ENCODE measurements at places on chromosomes 1 and 21.

DNA sequence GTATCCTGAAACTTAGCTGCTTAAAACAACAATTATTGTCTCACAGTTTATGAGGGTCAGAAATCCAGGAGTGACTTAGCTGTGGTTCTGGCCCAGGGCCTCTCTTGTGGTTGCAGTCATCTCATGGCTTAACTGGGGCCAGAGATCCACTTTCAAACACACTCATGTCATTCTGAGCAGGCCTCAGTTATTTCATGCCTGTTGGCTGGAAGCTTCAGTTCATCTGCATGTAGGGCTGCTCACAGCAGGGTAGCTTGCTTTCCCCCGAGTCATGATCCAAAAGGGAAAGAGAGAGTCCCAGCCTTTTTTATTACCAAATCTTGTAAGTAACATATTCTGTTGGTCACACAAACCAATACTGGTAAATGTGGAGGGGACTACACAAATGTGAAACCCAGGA, 96.6 kb upstream of the B3GALT2 start:
- DNase-seq = no peak

DNA sequence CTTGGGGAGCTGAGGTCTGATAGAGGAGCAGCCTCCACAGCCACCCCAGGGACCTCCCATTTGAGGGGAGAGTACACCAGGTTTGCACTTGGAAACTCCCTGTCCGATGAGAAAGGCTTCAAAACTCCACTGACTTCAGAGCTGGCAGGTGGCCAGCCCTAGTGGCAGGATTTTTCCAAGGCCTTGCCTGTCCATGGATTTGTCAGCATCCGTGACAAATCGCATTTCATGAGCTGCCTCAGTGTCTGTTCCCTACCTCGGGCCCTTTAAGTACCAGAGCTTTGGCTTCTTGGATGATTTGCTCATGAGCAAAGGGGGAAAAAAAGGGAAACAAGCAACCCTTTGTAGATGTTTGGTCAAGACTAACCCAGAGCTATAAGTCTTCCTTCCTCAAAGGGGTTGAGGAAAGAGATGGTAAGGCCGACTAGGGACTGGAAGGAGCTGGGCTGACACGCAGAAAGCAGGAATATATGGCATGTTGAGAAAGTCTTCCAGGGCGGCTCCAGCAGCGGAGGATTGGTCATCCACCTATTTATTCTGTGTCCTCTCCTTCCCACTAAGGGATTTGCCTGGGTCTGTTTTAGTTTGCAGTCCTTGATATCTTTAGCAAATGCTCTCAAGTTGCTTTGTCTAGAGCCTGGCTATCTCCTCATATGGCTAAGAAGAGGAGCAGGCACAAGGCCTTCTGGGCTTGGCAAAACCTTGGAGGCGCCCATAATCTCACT, 2.7 kb upstream of the HSPG2 start:
- no peak for DNase-seq

DNA sequence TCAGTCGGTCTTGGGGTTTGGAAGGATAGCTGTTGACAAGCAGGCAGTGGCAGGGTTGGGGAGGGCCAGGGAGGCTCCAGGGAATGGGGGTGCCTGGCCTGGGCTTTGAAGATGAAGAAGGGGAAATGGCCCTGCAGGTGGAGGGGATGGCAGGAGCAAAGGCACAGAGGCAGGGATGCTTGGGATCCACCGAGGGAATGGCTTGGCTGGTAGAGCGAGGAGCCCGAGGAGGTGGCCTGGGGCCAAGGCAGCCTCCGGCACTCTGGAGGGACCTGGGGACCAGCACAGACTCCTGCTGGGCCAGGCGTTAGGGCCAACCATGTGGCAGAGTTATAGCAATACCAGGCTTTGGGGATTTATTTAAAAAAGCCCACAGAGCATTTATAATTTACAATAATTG, 62.9 kb upstream of the EDN2 start:
- no peak for DNase-seq

DNA sequence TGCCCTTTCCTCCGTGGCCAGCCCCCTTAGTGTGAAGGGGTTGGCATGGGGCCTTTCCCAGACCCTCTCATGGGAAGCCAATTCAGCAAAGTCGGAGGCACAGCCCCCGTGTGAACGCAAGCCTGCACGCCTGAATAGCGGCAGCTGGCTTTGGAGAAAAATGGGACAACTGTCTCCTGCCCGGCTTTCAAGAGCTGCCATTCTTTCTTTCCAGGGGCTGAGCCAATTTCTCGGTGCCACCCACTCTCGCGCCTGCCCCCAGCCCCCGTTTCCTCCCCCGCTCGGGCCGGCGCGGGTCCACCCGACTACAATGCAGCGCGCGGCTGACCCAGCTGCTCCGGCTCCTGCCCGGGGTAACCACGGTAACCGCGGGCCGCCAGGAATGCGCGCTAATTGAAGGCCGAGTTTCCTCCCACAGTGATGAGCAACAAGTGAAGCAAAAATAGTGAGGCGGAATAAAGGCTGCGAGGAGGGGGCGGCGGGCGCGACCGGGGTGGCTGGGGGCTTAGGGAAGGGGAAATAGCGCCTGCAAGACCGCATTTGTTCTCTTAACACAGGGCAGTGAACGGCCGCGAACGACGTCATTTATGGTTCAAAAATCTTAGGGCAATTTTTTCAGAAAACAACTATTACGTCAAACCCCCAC, 27.8 kb downstream of the ILDR2 start:
- no peak for DNase-seq

DNA sequence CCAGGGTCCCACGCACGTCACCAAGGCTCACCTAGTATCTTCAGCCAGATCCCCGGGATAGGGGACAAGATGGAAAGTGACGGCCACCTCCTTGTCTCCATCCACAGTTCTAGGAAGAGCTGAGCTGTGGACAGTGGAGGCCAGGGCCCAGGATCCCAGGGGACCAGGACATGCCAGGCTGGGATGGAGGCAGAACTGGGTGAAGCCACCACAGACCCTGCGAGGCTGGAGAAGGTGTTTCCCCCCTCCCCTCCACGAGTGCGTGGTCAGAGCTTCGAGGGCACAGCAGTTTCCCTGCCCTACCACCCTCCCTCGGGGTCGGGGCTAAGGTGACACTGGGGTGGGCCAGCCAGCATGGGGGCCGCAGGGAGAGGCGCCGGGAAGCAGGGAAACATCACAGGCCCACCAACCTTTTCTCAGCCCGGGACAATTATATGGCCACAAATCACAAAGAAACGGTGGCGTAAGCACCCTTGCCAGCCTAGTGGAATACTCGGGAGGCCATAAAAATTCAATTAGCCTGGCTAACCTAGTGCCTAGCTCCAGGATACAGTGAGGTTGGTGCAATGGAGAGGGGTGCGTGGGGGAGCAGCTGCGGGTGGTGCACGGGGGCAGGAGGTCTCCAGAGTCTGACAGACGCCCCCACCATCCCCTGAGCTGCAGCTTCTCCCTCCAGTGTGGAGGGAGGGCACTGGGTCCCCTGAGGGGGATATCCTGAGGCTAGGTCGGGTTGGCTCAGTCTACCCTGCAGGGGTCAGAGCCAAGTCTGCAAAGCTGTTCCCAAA, 13.4 kb downstream of the DRAXIN start:
- no peak for DNase-seq

- no peak for DNase-seq
These were observed 254.8 kb upstream of the DEPDC1 start for GRCh38 chr1:68751723-68752122.

Measured in brain pericyte (primary cell).